ENCODE measurements at places on chromosomes 11 and 22. TPM values are rescaled to one million over a fixed set of nuclear protein-coding genes. Genes with fewer than 3 reads are reported as not detected.

OR52N4 gene
- total RNA-seq, result not detected

DNA sequence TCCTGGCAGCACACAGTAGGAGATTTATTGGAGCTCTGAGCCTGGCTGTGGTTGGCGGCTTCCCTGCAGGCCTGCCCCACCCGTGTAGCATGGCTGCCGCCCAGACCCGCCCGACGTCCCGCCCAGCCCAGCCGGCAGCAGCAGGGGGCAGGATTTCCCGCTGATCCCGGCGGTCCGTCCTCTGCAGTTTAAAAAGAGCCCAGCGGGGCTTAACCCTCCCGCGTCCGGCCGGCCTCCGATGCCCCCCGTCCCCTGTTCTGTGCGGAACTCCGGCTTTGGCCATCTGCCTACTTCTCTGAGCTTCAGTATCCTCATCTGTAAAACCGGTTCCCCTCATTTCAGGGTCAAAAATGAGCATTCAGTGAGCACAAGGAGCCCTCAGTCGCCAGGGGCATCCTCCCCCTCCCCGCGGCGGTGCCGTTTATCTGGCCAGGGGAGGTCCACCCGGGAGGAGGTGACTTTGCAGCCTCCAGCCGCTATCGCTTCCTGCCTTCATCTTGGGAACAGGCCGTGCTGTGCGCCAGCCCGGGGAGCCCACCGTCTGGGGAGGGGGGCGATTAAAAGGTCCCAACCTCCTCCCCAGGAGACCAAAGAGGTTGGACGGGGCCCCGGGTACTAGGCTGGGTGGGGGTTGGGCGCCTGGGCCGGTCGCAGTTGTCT, at the start of gene GAS2L1:
Gene GAS2L1, plus strand, starts transcription at position 476 of the 660 bp plus-strand sequence. CDS start 1,456 bp downstream, outside the sequence.
- DNase-seq, result peak; percentile 54
- H3K27ac ChIP-seq, result peak within 1 kb of the TSS; percentile 46
- H3K4me1 ChIP-seq, result peaks cover 67% of the 10 kb centered on the region
- H3K4me3 ChIP-seq, result peak within 1 kb of the TSS; percentile 83
- no peaks in the 10 kb centered on the region for H3K36me3 ChIP-seq

- H3K4me1 ChIP-seq, result no peaks in the 10 kb centered on the region
- peaks cover 27% of the 10 kb centered on the region for H3K27me3 ChIP-seq
- DNase-seq, result no peak
- H3K36me3 ChIP-seq, result no peaks in the 10 kb centered on the region
- H3K4me3 ChIP-seq, result no peak overlapping the region
- no peak overlapping the region for H3K27ac ChIP-seq
These were observed 120.5 kb upstream of the FGF3 start for GRCh38 chr11:69939551-69940245.

DNA sequence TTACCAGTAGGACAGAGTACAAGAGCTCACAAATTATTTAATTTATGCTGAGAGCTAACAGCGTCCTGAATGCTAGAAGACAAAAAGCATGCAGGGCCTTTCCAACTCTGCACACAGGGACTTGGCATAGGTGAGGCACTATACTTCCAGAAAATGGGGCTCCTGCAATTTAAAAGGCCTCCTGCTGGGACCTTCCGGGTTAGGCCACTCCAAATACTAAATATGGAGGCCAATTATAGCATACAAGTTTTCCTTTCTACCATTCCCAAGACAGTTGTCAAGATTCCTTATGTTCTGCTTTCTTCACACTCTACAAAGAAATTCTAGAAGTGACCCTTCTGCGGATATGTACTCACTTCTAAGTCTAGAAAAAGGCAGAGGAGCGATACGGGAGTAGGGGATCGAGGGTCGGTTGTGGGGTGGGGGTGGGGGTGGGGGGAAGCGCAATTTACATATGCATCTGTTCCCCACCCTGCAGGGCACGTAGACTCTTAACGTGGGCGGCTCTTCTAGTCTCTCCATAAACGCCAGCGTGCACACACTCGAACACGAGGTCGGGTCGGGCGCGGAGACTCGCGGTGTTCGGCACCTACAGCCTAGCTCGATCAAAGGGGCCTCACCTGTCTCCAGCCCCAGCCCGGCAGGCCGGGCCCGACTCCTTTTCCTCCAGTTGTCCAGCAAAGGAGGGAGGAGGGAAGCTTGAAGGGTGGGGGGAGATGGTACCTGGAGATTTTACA, 728 bp downstream of the DCUN1D5 start:
- peak; percentile 32 for DNase-seq
- H3K27ac ChIP-seq, result peak overlapping the region; percentile 84
- H3K4me3 ChIP-seq, result peak overlapping the region; percentile 87
- H3K4me1 ChIP-seq, result peaks cover 31% of the 10 kb centered on the region

DNA sequence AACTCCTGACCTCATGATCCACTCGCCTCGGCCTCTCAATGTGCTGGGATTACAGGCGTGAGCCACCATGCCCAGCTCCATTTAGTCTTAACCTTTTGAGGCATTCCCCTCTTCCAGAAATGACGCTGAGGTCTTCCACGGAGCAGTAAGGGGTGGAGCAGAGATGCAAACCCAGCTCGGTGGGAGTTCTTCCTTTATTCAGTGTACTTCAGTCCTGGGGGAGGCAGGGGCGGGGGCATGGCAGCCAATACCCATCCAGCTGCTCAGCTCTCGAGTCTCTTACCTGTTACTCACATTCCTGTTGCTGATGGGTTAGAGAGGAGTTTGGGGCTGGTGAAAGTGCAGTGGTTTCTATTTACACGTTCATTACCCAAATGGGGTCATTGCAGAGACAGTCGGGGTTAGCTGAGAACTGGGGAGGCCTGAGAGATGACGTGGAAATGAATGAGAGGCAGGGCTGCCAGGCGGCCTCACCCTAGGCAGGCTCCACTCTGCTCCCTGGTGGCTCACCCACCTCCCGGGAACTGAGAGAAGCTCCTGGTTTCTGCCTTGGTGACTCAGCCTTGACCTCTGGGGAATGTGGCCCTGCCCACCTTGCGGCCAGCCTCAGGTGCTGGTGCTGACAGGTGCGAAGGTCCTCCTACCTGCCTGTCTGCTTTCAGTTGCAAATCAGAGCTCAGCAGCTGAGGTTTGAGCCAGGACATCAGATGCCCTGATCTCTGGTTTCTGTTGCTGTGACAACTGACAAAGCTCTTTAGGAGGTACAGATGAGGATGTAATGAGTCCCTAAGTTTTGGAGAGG, 13.4 kb upstream of the ST14 start:
- H3K27ac ChIP-seq, result peak overlapping the region; percentile 87
- H3K4me1 ChIP-seq, result peaks cover 88% of the 10 kb centered on the region
- peaks cover 21% of the 10 kb centered on the region for H3K36me3 ChIP-seq
- H3K4me3 ChIP-seq, result no peak overlapping the region

PRR5 gene
- 19.4 TPM for total RNA-seq

- H3K4me3 ChIP-seq, result no peak overlapping the region
- H3K27ac ChIP-seq, result no peak overlapping the region
- DNase-seq, result no peak
- peaks cover 3% of the 10 kb centered on the region for H3K27me3 ChIP-seq
- no peaks in the 10 kb centered on the region for H3K36me3 ChIP-seq
These were observed 20.6 kb downstream of the CYTH4 start for GRCh38 chr22:37302674-37303555.

DNA sequence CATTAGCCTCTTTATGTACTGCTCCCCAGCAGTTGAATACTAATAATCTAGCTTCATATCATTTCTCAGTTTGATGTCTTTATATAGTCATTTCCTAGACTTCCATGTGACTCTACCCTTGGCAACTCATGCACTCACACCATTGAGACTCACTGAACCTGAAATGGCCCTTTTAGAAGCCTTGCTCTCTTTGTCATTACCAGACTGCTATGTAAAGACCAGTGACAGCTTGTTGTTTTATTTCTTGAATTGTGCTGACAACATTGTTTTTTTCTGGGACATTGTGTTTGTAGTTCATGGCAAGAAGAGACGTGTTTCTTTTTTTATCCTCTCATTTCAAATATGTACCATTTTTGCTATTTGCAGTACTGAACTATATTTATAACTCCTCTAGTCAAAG, 256.5 kb downstream of the CNTN5 start:
- no peak overlapping the region for H3K27ac ChIP-seq
- no peak for DNase-seq
- H3K4me1 ChIP-seq, result no peaks in the 10 kb centered on the region
- no peaks in the 10 kb centered on the region for H3K36me3 ChIP-seq
- H3K4me3 ChIP-seq, result no peak overlapping the region

GAS2L1 gene
- 2.6 TPM for total RNA-seq

- peak overlapping the region; percentile 5 for H3K4me3 ChIP-seq
- no peak for DNase-seq
- H3K4me1 ChIP-seq, result peaks cover 89% of the 10 kb centered on the region
- peak overlapping the region; percentile 89 for H3K27ac ChIP-seq
- H3K36me3 ChIP-seq, result no peaks in the 10 kb centered on the region
These were observed 48.2 kb downstream of the LRFN4 start for GRCh38 chr11:66904981-66905521.

DNA sequence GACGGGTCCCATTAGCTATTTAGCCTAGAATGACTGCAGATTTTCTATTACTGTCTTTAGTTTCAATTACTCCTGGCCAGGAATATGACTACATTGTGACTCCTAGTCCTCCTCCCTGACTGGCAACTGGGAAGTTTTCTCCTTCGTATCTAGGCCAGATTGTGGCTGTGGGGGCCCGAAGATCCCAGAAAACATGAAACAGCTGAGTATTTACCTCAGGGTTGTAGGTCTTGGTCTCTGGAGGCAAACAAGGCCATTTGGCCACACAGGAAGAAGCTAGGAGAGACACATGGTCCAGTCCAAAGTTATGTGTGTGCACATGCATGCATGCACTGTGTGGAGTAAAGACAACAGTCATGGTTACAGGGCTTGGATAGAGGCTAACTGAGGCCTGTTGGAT, 10.2 kb upstream of the GDPD4 start:
- H3K4me1 ChIP-seq, result peaks cover 1% of the 10 kb centered on the region
- no peak overlapping the region for H3K27ac ChIP-seq
- no peaks in the 10 kb centered on the region for H3K36me3 ChIP-seq

MRPL21 gene
- total RNA-seq, result 128 TPM

GRCh38 chr11:65504674-65505465, 6.0 kb downstream of the MALAT1 start:
- no peak for DNase-seq
- peak overlapping the region; percentile 85 for H3K4me3 ChIP-seq
- peaks cover 63% of the 10 kb centered on the region for H3K4me1 ChIP-seq
- H3K27ac ChIP-seq, result no peak overlapping the region
- H3K27me3 ChIP-seq, result no peaks in the 10 kb centered on the region

MCAM gene
- total RNA-seq, result 15.2 TPM

- no peaks in the 10 kb centered on the region for H3K36me3 ChIP-seq
- no peak overlapping the region for H3K4me3 ChIP-seq
- H3K4me1 ChIP-seq, result no peaks in the 10 kb centered on the region
- H3K27me3 ChIP-seq, result peaks cover 20% of the 10 kb centered on the region
These were observed 48.2 kb upstream of the CHST1 start for GRCh38 chr11:45713573-45713972.

DNA sequence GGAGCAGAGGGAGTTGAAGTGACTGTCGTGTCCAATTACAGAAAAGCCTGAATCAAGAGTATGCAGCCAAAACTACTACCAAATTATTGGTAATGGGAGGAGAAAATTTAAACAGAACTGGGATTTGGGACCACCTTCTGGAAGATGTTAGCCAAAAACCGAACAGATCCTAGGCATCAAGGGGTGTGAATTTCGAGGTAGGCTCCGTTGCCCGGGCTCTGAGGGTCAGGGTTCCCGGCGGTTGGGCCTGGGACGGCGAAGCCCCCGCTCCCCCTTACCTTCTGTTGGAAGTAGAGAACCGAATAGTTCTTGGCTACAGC, 313 bp downstream of the PRCP start:
- no peaks in the 10 kb centered on the region for H3K36me3 ChIP-seq
- H3K27me3 ChIP-seq, result no peaks in the 10 kb centered on the region
- peaks cover 32% of the 10 kb centered on the region for H3K4me1 ChIP-seq
- no peak for DNase-seq

NCAM1 gene
- total RNA-seq, result not detected

AQP11 gene
- total RNA-seq, result 15.3 TPM

DNA sequence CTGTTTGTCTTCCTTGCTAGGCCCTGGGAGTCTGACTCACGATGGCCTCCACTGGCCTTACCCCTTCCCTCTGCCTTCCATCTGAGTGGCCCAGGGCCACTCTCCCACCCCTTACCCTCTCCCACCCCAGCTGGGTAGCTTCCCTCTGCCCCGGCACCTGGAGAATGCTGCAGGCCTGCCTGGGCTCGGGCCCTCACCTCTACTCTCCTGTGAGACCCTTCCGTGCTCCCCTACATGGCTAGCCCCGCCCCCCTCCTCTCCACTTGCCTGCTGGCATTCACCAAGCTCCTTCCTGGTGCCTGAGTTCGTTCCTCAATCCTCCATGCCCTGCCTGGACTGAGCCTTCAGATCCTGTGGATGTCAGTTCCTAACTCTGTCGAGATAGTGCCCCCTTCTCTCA, 8.7 kb downstream of the RAB36 start:
- no peaks in the 10 kb centered on the region for H3K36me3 ChIP-seq
- H3K27ac ChIP-seq, result peak overlapping the region; percentile 56
- no peaks in the 10 kb centered on the region for H3K27me3 ChIP-seq
- DNase-seq, result no peak

GRCh38 chr11:115930291-115930690, 426.1 kb upstream of the CADM1 start:
- no peaks in the 10 kb centered on the region for H3K36me3 ChIP-seq
- H3K4me1 ChIP-seq, result no peaks in the 10 kb centered on the region
- no peak overlapping the region for H3K27ac ChIP-seq
- H3K27me3 ChIP-seq, result peaks cover 12% of the 10 kb centered on the region
- no peak for DNase-seq

GRCh38 chr11:73578592-73579185, 19.2 kb downstream of the FAM168A start:
- peaks cover 17% of the 10 kb centered on the region for H3K4me1 ChIP-seq
- H3K4me3 ChIP-seq, result no peak overlapping the region
- H3K36me3 ChIP-seq, result no peaks in the 10 kb centered on the region
- peak; percentile 38 for DNase-seq
- no peak overlapping the region for H3K27ac ChIP-seq
- H3K27me3 ChIP-seq, result no peaks in the 10 kb centered on the region

DNA sequence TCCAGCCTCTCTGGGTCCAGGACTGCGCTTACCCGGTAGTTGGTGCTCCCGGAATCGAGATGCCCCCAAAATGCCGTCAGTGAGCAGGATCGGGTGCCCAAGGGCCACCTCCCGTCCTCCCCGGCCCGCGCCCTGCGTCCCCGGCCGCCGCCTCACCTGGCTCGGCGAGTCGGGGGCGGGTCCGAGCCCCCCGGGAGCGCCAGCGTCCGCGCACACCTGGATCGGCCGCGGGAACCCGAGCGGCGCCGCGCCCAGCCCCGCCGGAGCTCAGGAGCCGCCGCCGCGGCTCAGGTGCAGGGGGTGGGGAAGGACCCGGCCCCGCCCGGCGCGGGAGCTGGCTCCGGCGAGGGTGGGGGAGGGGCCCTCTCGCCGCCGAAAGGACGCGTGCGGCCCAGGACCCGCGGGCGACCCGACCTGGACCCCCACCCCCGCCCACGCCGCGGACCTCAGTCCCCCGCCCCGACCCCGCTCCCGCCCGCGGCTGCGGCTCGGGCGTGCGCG, at the start of gene SHANK2:
Gene SHANK2, minus strand, starts transcription at position 309 of the 501 bp plus-strand sequence. CDS start 105,251 bp downstream, outside the sequence.
- H3K4me1 ChIP-seq, result peaks cover 69% of the 10 kb centered on the region
- DNase-seq, result no peak
- H3K27ac ChIP-seq, result peak within 1 kb of the TSS; percentile 98
- no peaks in the 10 kb centered on the region for H3K27me3 ChIP-seq
- H3K36me3 ChIP-seq, result peaks cover 10% of the 10 kb centered on the region
